ENCODE measurements at places on chromosomes 1 and 21.

- DNase-seq, result no peak
Measured at GRCh38 chr1:39293375-39294070, 89.0 kb downstream of the MACF1 start.

- DNase-seq, result no peak
Measured at GRCh38 chr1:240455228-240455821, 156.6 kb downstream of the GREM2 start.

GRCh38 chr1:70090875-70091274 is 114.5 kb downstream of the LRRC40 start:
- peak; percentile 41 for DNase-seq

- no peak for DNase-seq
Measured at GRCh38 chr1:9823693-9823942, 147 bp downstream of the CLSTN1 start.

GRCh38 chr1:154306151-154306550 is 14.7 kb upstream of the AQP10 start:
- DNase-seq, result no peak

- no peak for DNase-seq
Measured at GRCh38 chr1:211257826-211258225, 1.3 kb upstream of the RCOR3 start.

- no peak for DNase-seq
Measured at GRCh38 chr1:192849011-192849410, 40.2 kb downstream of the RGS2 start.

DNA sequence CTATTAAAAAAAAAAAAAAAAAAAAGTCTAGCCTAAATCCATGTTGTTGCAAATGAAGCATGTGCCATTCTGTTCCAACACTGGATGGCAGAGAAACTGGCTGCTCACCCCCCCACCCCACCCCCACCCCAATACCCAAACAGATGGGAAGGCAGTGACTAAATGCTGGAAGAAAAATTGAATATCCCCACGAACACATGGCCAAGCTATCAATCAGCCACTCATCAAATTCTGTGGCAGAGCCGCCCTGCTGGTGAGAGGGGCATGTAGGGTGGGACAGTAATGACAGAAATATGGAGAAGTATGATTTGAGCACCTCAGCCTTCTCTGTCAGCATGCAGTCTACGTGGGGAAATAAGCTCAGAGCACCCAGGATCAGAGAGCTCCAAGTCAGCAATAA is 34.1 kb downstream of the OPTC start:
- DNase-seq, result no peak

- no peak for DNase-seq
Measured at GRCh38 chr1:153793973-153794615, 18.9 kb downstream of the SLC27A3 start.
